SK-N-DZ (cell line): ENCODE measurements at places on chromosomes 13 and 19.
A peak's percentile ranks its signal among the peaks of the same experiment; 100 is the strongest.

- no peak for DNase-seq
Observed at GRCh38 chr19:27966390-27966816, 1246.5 kb downstream of the UQCRFS1 start.

GRCh38 chr19:49558591-49558990, 21.8 kb downstream of the NOSIP start:
- no peak for DNase-seq

DNA sequence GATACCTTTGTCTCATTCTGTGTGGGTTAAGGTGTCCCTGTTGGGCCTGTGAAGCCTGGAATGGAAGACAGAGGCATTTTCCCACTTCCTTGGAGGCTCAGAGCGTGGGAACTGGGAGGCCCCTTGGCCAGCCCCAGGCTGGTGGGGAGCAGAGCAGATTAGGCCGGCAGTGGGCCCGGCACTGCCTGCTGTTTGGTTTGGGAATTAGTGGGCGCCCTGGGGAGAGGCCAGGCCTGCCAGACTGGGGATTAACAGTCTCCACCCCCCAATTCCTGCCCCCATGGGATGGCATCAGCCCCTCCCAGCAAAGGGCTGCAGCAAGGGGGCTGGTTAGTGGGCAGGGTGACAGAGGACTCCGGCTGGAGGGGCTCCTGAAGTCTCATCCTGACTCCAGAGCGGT, 3.1 kb upstream of the BEST2 start:
- DNase-seq, result no peak

DNA sequence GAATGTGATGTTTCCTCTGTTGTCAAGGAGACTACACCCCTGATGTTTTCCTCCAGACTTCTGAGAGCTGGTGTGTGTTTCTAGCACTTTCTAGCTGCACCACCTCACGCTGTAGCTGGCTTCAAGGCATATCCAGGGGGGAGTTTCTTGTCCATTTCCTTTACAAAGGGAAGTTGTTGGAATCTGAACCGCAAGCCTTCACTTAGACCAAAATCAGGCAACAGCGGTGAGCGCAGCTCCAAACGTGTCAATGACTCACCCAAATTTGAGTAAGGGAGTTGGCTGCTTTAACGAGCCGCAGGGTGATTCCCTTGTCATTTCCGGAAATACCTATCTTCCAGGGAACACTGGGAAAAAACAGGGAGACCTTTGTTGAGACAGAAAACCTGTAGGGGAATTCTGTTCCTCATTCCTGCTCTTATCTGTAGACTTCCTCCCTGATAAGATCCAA, 2.5 kb downstream of the LDLR start:
- no peak for DNase-seq

DNA sequence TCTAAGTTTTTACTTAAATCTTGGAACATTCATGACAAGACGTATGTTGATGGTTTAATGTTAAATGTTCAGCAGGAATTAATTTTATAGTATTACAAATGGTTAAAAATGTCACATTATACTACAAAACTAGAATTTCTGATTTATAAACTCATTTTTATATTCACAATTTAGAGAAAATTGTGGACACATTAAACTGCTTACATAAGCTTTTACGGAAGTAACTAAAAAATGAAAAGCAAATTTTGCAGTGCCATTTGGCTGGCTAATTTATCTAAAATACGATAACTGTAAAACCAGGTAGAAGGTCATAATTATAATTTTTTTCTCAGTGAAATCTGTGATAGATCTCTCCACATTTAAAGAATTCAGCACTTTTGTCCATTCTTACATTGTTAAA, 190.2 kb upstream of the GPC6 start:
- DNase-seq, result no peak

GRCh38 chr19:33627526-33627925, 5.8 kb downstream of the CHST8 start:
- no peak for DNase-seq

DNA sequence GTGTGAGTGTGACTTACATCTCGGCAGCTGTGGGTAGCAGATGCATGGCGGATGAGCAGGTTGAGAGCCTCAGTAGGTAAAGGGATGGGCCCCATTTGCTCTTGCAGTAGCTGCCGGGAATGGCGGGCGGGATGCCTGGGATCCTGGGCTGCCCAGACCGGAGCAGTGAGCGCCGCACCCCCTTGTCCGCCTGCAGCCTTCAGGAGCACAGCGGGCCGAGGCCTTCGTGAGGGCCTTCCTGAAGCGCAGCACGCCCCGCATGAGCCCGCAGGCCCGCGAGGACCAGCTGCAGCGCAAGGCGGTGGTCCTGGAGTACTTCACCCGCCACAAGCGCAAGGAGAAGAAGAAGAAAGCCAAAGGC, 4.1 kb downstream of the POP4 start:
- DNase-seq, result no peak

GRCh38 chr13:106104281-106104901, 431.1 kb downstream of the EFNB2 start:
- DNase-seq, result no peak

DNA sequence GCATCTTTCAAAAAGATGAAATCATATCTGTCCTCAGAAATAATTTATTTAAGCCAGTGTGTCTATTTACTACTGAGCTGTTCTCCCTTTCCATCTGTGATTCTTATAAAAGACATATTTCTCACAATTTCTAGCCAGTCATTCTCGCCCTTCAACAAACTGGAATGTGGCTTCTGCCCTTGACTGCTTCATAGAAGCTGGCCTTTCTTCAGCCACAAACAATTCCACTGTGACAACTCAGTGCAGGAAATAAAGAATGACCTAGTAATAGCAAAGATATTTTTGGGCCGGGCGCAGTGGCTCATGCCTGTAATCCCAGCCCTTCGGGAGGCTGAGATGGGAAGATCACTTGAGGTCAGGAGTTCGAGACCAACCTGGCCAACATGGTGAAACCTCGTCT, 655.5 kb downstream of the PCDH9 start:
- no peak for DNase-seq

- peak; percentile 41 for DNase-seq
Observed at GRCh38 chr19:39052243-39052746, 19.9 kb upstream of the FBXO27 start.

DNA sequence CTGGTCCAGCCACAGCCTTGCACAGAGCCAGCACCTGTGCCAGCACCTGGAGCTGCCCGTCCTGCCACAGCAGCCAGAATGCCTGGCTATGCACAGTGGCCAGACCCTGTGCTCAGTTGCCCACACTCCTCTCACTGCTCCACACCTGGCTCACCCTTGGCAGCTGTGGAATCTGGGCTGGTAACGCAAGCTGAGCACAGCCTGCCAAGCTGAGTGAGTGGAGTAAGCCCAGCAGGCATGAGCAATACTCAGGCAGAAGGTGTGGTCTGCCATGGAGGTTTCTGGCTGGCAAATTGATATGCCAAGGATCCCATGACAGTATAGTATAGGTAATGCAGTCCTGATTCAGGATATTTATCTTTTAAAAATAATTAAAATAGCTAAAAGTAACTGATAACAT, 122.2 kb downstream of the PCDH9 start:
- no peak for DNase-seq

DNA sequence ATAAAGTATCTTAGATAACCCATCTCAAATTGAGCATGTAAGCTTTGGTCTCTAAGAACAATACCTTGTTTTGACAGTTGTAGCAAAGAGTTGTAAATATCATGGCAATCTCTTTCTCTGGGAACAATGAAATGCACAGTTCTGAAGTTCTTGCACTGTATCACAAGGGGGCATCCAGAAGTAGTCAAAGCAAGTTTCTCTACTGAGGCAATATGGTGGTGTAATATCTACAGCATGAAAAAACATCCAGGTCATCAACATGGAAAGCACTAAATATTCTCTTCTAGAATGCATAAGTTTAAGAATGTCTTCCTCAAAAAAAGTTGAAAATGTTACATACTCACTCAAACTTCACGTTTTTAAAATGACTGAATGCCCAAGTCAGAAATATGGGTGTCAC, 19.6 kb downstream of the MTMR6 start:
- no peak for DNase-seq

- no peak for DNase-seq
Observed at GRCh38 chr19:11087870-11088505, 1.3 kb upstream of the LDLR start.

DNA sequence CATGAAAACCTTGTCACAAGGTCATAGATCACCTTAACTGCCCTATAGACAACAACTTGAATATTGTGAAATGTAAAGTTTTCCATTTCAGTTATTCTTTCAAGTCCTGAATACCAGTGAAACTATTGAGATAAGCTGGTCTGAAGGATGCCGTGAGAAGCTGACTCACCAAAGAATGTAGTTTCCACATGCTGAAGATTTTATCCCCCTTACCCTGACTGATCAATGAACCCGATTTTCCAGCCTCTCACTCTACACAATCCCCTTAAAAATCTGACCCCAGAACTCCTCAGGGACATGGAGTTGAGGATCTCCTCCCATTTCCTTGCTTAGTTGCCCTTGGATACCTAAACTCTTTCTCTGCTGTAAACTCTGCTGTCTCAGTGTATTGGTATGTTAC, 67.5 kb downstream of the POSTN start:
- DNase-seq, result no peak

GRCh38 chr19:32537580-32537979, 43.4 kb upstream of the PDCD5 start:
- DNase-seq, result no peak

DNA sequence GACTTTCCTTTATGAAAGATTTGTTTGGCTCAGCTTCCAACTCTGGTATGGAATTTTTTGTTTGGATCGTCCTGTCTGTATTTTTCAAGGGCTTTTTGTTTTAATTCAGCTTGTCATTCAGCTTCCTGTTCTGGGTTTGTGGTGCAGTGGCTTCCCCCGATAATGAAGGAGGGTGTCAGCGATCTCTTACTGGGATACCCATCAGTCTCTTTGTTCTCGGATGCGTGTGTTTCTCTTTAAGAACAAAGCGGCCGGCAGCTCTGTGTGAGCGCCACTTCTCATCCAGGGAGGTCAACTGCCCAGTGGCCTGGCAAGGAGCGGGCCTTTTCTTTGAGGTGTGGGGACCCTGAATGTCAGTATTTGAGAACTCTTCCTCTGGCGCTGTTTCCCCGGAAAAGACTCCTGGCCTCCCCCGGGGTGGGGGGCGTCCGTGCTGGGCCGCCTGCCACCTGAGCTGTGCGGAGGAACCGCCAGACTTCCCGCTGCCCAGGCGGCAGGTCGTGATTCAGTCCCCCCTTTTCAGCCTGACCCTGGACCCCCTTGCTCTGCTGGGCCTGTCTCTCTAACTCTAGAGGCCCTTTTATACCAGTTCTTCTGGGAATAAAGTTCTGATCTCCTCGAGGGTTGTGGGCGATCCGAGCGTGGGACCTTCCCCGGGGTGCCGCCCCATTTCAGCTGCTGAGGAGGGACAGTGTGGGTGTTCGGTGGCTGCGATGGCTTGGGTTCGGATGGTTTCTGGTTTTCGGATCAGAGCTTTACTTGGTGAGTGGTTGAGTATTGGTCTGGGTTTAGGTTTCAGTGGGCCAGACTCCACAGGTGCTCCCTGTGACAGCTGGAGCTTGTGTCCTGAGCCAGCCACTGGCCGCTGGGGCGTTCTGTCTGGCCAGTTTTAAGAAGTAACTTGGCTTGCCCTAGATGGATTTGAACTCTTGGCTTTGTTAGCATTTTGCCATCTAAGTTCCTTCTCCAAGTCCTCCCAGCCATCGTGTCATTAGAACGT, 3.4 kb downstream of the SF3A2 start:
- DNase-seq, result no peak

DNA sequence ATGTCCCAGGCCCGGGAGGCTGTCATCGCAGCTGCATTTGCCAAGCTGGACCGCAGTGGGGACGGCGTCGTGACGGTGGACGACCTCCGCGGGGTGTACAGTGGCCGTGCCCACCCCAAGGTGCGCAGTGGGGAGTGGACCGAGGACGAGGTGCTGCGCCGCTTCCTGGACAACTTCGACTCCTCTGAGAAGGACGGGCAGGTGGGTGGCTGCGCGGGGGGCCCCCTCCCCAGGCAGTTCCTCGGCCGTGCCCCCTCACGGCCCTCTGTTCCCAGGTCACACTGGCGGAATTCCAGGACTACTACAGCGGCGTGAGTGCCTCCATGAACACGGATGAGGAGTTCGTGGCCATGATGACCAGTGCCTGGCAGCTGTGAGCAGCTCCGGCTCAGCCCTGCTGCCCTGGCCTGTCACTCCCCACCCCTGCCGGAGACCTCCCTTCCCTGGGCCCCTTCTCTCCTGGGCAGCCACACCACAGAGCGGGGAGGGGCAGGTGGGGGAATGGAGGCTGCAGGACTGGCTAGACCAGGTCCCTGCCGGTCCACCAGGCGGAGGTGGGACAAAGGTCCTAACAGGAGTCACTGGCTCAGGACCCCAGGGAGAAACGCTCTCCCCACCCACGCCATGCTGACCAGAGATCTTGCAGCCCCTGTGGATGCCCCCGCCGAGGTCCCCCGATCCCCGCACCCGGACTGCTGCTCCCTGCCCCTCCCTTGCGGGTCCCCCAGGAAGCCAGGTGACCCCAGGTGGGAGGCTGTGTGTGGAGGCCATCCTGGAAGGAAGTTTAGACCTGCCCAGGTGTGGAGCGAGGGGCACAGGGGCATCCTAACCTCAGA, 1.1 kb downstream of the CAPS start:
- DNase-seq, result no peak

GRCh38 chr19:56079609-56080008, 41.5 kb downstream of the ZNF787 start:
- no peak for DNase-seq

DNA sequence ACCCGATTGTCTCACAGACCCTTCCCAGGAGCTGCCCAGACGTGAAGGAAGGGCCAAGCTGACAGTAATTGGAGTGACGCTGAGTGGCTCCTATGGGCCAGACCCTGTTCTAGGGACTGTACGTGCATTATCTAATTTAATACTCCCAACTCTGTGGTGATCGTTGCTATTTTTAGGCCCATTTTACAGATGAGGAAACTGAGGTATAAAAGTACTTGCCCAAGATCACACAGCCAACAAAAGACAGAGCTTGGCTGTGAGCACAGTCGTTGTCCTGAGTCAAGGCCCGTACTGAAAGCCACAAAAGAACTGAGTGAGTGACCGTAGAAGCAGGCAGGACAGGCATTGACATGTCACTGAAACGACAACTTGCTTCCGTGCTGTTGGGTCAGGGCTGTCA, 74.7 kb downstream of the ERICH6B start:
- DNase-seq, result no peak

DNA sequence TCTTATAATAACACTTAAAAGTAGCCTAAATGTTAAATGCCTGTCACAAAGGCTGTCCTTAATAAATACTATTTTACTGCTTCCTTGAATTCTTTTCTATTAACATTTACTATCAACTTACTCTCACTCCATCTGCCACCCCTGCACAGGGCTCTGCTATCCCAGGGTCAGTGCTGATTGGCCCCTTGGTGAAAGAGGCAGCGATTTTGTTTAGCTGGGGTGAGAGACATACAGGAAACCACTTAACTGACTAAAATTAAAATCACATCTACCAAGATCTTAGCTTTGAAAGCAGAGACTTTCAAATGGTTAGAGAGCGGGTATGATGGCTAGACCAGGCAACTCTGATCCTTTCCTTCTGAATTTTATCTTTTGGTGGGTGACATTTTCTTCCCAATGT, 149.9 kb upstream of the HTR2A start:
- no peak for DNase-seq

GRCh38 chr13:31035185-31035965, 102.9 kb downstream of the TEX26 start:
- no peak for DNase-seq
